ENCODE measurements at places on chromosomes 12 and 14.

- no peak for DNase-seq
These were observed 4.5 kb downstream of the NOVA1 start for GRCh38 chr14:26593357-26593756.

- DNase-seq = no peak
These were observed 6.9 kb upstream of the SYCP3 start for GRCh38 chr12:101746196-101746595.

GRCh38 chr12:86213012-86213411 is 43.2 kb downstream of the MGAT4C start:
- DNase-seq = no peak

- no peak for DNase-seq
These were observed 125.3 kb upstream of the ATF7IP start for GRCh38 chr12:14239935-14240872.

GRCh38 chr14:33126433-33126832 is 187.8 kb downstream of the NPAS3 start:
- DNase-seq = no peak

GRCh38 chr12:130286041-130286440 is 51.6 kb upstream of the PIWIL1 start:
- DNase-seq = no peak

DNA sequence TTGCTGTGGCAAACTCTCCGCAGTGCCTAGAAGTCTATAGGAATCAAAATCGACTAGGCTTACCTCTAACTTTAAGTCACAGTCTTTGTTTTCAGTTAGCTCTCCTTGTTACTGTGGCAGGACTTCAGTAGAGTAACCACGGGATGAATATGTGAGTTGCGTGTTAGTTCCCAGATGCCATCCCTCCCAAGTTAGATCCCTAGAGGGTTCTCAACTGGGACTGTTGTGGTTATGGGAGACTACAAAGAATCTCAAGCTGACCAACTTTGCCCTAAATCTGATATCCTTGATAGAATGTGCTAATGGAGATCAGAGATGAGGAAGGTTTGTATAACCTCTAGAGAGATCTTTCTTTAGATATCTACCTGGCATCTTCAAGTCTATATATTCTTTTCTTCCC is 208.1 kb downstream of the AKAP6 start:
- no peak for DNase-seq

- DNase-seq = no peak
These were observed 16.3 kb upstream of the CYP46A1 start for GRCh38 chr14:99667821-99668220.

GRCh38 chr14:77314539-77315457 is 5.9 kb downstream of the POMT2 start:
- no peak for DNase-seq

DNA sequence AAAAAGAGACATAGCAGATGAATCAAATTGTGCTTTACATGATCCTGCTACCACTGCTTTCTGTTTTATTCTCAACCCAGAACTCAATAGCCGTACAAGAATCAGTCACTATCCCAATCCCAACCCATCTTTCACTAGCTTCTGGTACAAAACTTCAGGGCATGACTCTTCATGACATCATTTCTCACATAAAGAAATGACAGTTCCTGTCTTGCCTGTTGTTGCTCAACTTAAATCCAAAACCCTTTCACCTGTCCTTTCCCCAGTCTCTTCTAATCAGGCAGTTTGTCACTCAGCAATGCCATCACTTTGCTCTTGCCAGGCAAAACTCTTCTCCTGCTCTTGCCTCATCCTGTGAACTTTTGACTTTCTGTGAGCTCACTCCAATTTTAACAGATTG is 962.8 kb downstream of the GALC start:
- no peak for DNase-seq

- DNase-seq = no peak
These were observed 297.1 kb upstream of the TBX3 start for GRCh38 chr12:114981036-114981435.

DNA sequence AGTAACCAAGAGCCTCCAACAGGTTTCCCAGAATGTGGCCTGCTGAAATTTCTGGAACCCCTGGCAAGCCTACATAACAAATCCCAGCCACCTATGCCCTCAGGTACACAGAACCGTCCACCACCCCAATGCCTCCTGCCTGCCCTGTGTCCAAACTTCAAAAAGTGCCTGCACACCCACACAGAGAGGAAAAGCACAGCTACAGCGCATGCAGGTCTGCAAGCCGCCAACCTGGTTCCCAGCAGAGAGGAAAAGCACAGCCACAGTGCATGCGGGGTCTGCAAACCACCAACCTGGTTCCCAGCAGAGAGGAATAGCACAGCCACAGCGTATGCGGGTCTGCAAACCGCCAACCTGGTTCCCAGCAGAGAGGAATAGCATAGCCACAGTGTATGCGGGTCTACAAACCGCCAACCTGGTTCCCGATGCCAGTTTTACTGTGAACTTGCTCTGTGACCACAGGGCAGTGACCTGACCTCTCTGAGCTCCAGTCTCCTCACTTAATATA is 113.5 kb downstream of the SCARB1 start:
- DNase-seq = no peak

DNA sequence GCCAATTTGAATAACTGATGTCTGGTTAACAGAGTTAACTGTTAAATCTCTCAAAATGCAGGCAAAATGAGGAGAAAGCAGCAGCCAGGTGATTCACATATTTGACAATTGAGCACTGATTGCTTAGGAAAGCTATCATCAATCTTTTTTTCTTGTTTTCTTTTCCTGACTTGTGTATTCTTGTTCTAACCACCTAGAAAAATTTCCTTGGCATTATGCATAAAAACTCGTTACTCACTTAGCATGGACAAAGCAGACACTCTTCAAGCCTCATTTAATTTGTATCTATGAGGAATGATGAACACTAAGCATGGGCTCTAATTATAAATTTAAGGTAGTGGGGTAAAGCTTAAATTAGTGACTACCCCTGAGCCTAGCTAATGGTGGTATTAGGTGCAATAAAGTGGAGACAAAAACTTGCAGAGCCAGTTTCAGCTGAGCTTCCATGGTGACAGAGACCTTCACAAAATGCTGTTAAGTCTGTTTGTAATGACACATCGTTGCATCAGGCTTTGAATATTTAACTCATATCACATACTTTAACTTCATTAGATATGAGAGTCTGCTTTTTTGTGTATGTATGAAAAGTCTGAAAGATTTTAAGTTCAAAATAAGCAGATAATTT is 52.0 kb downstream of the RASSF9 start:
- no peak for DNase-seq

DNA sequence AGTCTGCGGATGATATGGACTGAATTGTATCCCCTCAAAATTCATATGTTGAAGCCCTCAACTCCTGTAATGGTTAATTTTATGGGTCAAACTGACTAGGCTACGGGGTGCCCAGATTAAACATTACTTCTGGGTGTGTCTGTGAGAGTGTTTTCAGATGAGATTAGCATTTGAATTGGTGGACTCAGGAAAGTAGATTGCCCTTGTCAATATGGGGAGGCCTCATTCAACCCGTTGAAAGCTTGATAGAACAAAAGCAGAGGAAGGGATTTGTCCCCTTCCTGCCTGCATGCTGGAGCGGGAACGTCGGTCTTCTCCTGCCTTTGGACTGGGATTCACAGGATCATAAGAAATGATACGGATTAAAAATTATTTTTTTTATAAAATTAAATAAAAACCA is 84.5 kb downstream of the BBS10 start:
- no peak for DNase-seq

- DNase-seq = no peak
These were observed 76.6 kb downstream of the SSPN start for GRCh38 chr12:26271889-26272492.

All from SW 1271 (cell line).